ENCODE measurements at places on chromosomes 16 and 17.

DNA sequence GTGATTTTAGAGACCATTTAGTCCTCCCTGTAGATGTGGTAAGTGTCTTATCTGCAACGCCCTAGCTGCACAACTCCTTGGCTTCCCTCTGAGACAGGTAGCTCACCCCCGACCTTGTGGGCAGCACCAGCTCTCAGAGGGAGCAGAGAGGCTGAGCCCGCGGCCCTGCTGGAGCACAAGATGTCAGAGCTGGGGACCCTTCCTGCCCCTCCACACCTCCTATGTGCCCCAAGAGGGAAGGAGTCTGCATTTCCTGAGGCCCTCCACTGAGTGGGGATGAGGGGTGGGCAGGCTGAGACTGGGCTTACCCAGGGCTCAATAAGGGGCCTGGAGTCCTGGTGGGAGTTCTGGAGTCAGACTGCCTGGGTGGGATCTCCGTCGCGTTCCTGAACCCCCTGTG, 12.2 kb upstream of the ADGRG1 start:
- no peak for DNase-seq

DNA sequence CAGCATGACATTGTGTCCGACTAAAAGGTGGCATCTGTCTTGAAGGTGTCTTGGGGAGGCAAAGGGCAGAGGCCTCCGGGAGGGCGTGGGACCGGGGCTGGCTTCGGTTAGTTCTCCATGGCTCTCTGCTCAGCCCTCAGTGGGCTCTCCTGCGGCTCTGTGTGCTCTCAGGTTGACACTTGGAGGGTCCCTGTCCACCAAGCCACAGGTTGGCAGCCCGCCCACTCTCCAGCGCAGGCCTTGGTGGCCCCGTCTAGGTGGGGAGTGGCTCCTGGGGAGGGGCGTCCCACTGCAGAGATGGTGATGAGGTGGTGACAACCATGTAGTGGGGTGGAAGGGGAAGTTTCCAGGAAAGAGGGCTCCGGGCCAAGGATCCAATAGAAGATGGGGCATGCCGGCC, 31.6 kb downstream of the ADGRG5 start:
- DNase-seq: no peak

DNA sequence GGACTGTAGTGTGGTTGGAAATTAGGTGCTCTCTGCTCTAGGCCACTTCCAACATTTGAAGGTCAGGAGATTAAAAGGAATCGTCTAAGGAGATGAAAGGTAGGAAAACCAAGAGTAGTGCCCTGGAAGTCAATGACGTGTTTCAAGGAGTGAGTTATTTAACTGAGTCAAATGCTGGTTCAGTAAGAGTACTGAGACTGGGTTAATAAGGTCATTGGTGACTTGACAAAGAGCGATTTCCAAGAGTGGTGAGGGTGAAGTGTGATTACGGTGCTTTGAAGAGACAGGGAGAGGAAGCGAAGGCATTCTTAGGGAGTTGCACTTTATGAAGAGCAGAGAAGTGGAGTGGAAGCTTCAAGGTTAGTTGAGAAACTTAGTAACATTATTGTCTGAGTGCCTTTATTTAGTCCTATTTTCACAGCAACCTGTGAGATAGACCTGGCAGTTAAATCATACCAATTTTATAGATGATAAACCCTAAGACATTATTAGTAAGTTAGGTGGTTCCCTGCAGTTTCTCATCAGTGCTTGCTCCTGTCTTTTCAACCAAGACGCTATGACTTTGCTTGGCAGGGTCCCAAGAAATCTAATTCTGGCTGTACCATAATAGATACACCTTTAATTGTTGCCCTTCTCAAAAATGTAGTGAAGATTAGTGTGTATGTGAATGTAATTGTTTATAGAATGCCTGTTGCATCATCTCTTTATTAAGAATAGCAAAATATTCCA, 5.9 kb downstream of the ZNF207 start:
- no peak for DNase-seq

GRCh38 chr17:8818654-8819330, 19.6 kb upstream of the MFSD6L start:
- no peak for DNase-seq

- peak; percentile 62 for DNase-seq
These were observed 4.7 kb downstream of the COQ7 start for GRCh38 chr16:19071811-19072777.

DNA sequence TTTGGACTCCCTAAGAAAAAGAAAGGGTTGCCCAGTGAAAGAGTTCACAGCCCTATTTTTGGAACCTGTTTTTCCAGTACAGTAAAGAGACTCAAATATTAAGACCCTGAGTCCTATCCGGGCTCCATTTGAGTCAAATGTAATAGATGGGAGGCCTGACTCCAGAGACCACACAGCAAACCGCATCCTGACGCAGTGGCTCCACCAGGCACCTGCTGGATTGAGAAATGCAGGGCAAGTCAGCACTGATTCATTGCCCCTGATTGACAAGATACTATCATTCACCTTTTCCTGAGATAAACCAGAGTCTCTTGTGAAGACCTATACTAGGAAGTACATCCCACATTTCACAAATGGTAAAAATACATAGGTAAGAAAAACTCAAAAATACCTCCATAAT, 715.7 kb upstream of the SOX9 start:
- DNase-seq: no peak

- DNase-seq: no peak
These were observed 4.8 kb downstream of the DNASE1 start for GRCh38 chr16:3659251-3659650.

DNA sequence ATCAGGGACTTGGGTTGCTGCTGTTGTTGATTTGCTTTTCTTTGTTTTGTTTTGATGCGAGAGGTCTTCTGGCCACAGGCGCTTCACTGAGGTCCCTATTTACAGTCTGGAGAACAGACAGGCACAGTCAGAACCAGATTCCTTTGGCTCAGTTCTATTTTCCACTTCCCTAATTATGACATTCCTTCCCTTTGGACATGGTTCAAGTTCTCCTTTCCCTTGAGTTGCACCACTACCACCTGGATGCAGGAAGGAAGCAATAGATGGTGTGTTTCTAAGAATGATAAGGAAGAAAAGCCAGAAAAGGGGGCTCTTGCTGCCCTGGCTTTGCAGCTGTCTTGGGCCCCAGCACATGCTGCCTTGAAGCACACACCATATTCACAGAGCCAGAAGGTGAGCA, 160.6 kb downstream of the MAF start:
- no peak for DNase-seq

GRCh38 chr17:75115555-75115954, 5.8 kb downstream of the ARMC7 start:
- no peak for DNase-seq

- DNase-seq: peak; percentile 86
These were observed 40.9 kb downstream of the RFFL start for GRCh38 chr17:35022536-35023063.

- peak; percentile 72 for DNase-seq
These were observed 9.0 kb downstream of the LRRC37B start for GRCh38 chr17:32016231-32016630.

GRCh38 chr16:89759746-89760340, 38.5 kb downstream of the ZNF276 start:
- no peak for DNase-seq

DNA sequence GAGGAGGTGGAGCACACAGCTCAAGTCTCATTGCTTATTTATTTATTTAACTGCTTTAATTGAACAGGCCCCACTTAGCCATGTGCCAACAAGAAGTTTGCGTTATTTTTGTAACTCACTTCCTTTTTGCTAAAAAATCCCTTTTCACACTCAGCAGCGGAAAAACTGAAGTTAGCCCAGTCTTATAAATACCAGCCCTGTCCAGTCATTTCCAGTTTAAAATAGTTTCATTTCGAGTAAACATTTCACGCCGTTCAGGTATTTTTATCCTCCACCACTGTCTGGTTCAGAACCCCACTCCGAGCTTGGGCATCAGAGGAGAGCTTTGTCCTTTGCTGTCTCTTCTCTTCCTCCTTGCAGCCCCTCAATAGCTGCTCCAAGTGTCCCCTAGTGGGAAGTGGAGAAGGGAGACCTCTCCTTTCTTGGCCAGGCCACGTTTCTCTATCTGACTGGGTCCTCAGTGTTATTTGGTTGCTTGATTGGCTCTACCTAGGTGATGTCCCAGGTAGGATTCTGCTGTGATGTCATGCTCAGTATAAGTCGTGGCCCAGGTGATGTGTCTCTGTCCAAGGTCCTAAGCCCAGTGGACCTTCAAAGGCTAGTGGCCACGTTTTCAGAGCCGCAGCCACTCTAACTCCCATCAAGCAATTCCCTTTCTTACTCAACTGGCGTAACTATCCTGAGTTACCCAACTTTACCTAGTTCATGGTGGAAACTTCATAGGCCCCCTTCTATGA, 53.0 kb upstream of the GAS7 start:
- DNase-seq: no peak

DNA sequence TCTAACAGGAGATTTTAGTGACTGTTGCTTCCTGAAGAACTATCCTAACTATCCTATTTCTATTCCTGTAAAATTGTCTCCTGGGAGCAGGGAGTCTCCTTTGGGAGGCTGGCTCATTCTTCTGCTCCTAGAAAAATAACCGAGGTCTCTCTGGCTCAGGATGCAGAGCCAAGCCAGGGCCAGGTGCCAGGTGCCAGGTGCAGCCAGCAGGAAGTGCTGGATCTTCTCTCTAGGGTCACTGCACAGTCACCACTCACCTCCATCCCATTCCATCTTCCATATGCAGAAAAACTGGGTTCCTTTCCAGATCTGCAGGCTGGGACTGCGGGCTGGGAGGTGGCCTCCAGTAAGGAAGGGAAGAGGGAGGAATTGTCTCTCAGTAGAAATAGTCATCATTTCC, 3.8 kb upstream of the TMC7 start:
- DNase-seq: no peak

DNA sequence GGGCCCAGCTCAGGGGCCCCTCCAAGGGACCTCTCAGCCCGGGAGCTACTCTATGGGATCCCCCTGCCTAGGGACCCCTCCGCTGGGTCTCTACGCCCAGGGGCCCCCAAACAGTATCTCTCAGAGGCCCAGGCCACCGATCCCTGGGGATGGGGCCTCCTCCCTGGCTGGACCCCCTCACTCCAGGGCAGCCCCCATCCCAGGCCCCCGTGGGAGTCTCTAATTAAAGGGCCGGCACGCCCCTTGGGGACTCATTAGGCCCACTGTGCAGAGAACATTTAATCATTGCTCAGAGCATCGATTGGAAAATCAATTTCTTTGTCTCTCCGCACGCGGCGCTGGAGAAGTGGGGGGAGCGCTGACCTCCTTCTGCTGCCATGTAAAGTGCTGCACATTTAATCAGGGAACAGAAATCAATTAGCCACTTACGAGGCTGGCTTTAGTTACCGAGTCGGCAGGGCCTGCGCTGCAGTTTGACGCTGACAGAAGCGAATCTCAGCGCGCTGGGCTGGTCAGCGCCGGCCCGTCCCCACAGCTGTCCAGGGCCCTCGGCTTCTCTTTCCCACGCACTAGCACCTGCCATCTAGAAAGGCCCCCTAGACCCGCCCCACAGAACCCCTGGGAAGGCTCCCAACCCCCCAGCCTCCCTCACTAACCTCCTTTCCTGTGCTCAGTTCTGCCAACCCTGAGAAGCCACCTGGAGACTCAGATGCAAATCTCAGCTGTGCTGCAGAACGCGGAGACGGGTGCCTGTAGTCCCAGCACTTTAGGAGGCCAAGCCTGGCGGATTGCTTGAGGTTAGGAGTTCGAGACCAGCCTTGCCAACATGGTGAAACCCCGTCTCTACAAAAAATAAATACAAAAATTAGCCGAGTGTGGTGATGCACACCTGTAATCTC, 20.2 kb upstream of the C1QL1 start:
- no peak for DNase-seq

DNA sequence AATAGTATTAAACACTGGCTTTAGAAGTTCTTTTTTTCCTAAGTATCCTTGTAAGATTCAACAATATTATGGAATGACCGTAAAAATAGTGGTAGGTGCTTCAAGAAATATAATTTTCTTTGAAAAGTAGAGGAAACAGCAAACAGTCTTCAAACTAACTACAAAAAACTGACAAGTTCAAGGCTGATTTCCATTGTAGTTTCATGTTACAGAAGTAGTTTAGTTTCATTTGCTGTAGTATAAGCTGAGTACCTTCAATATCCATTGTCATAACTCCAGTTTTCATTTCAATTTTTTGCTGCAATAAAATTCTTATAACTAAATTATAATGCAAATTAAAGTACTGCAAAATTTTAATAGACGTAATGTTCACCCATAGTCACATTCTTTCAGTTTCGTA, 19.3 kb downstream of the PHKB start:
- no peak for DNase-seq

- DNase-seq: no peak
These were observed 3.8 kb upstream of the DEF8 start for GRCh38 chr16:89944773-89945172.

DNA sequence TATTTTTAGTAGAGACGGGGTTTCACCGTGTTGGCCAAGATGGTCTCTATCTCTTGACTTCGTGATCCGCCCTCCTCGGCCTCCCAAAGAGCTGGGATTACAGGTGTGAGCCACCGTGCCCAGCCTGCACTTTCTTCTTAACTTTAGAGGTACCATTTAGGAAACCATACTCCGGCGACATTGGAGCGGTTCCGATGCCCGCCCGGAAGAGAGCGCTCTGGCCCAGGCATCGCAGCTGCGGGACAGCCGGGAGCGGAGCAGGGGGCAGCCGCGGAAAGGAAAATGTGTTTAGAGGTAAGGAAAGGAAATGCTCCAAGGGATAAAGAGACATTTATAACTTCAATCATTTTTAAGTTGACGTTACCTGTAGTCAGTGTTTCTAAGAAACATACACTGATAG, 6.0 kb upstream of the HS3ST3B1 start:
- DNase-seq: no peak

DNA sequence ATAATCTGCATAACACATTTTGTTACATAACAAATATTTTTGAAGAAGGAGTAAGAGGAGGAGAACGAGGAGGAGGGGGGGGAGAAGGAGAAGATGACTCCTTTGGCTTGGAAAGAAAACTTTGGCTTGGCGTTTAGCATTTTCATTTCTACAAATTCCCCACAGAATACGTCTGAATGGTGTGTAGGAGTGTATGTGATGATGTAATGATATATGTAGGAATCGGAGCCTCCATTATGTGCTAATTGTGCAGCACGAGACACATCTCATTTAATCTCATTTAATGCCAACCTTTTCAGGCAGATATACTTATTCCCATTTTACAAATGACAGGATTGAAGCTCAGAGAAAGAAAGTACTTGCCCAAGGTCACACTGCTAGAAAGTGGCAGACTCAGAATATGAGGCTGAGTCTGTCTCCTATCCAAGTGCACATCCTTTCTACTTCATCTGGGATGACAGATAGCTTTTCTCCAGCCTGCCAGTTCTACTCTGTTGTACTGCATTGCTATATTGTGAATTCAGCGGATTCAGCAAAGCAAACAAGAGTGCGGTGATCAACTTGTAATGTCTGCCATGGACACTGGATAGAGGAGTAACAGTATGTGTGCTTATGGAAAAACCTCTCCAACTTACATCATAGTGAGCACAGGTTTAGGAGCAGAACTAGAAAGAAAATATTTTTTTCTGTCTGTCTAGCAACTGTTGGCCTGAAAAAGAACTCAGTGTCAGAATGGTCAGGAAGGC, 10.4 kb upstream of the SLC47A2 start:
- DNase-seq: no peak

DNA sequence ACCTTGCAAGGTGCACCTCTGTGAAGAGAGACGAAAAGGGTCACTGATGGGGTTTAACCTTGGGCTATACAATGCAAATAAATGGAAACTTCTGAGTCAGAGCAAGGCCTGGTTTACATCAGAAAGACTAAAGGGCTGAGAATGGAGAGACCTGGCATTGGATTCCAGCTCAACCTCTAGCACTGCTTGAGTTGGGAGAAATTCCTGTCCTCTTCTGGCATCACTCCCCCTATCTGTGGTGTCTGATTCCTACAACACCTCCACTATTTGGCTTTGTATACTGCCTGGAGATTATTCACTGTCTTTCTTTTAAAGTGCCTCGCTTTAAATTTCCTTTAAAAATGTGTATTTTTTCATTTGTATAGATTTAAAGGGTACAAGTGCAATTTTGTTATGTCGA, 68.8 kb downstream of the GPR139 start:
- no peak for DNase-seq

Measured in NB4 (cell line).